ENCODE measurements at places on chromosomes 13 and 19. TPM values are rescaled to one million over a fixed set of nuclear protein-coding genes. Genes with fewer than 3 reads are reported as not detected.
A peak's percentile ranks its signal among the peaks of the same experiment; 100 is the strongest.

- DNase-seq: no peak
Observed at GRCh38 chr13:26847281-26847680, 86.7 kb upstream of the GPR12 start.

DNA sequence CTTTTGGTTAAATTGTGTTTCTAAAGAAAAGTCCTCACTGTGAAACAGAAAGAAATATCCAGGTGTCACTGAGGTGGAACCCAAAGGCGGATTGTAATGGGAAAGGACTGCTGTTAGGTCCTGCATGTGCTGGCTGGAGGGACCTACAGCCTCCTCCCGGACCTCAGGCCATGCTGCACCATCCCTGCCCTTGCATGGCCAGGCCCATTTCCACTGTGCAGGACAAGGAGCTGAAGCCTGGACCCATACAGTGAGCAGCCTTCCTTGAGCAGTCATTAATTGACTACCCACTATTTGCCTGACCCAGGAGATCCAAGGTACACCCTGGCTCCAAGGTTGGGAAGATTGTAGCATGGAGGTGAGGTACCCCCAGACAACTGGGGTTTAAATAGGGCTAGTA lies 17.6 kb downstream of the VSTM2B start:
- DNase-seq: no peak

- DNase-seq: no peak
Observed at GRCh38 chr13:97999653-98000052, 46.2 kb downstream of the IPO5 start.

DNA sequence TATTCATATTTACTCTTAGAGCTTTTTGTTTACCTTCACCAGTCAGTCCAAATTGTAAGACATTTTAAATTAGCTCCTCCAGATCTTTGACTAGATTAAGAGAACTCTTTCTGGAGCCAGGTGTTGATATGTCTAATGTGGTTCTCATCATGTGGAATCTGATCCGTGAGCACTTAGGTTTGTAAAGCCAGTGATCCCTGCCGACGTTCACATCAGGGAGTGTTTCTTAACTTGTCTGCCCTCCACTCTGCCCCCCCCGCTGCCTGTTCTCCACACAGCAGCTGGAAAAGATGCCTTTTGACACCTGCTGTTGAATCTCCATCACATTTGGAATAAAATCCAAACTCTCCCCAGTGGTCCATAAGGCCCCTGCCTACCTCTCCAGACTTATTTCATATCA lies 17.7 kb downstream of the METTL21C start:
- no peak for DNase-seq

GRCh38 chr13:25493931-25494640 lies 122.3 kb downstream of the ATP8A2 start:
- no peak for DNase-seq

DNA sequence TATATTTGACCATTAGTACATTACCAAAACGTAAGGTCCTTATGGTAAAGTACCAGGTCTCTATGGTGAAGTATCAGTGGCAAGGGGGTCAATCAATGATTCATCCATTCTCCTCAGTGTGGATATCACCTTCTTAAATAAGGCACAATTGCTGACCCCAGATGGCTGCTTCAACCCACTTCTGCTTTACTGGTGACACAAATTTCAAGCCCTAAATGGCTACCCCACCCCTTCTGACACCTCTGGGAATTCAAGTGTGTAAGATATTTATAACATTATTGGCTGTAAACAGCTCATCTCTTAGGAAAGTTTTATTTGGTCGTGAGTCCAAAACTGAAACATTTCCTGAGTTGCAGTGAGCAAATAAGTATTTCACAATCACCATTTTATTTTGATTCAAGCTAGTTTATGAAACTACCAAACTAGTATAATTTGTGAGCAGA lies 7.9 kb upstream of the WBP4 start:
- peak; percentile 71 for DNase-seq

DNA sequence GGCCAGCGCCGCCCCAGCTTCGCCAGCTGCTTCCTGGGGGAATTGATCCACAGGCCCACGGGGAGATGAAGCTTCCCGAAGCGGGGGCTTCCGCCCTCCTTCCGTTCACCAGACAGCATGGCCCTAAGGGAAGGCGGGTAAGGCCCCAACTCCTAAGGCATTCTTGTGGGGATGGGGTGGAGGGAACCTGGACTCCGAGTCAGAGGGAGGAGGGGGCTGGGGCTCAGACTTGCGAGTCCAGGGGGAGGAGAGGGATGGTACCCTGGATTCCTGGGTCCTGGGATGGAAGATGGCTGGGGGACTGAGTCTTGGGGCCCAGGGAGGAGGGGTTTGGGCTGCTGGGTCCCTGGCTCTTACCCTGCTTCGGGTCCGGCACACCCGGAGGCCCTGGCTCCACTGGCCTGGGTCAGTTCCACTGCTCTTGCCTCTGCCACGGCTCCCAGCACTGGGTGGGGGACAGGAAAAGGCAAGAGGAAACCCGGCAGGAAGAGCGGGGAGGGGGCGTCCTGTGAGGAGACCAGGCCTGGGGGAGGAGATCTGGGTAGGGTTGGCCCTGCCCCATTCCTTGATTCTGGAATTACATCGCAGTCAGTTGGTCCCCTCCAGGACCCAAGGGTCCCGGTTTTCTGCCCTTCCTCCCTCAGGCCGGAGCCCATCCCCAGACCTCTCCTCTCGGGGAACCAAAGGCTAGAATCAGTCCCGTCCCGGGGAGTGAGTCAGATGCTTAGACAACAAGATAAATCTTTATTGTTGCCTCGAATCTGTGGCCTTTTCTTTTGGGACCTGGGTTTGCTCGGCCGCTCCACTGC lies at the start of gene RASIP1:
TSS of gene RASIP1 (minus strand) at position 447 of the 809 bp plus-strand sequence. CDS start at position 119, 328 bp downstream.
- no peak for DNase-seq

DNA sequence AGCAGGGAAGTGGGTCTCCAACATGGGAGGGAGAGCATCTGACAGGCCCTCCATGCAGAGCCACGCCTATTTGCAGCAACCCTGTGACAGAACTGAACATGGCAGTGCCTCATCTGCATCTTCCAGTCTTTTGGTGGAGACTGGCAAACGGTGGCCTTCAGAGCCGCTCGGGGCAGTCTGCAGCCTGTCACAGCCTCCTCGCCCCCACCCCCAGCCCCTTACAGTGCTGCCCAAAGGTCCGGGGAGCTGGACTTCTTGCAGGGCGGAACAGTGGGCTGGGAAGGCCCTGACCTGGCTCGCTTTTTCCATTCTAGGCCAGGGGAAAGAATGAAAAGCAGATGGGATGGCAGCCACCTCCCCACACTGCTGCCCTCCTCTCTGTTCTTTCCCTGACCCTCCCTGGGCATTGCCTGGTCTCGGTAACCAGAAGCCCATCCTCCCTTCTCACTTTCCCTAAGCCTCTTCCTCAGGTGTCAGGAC lies 2.7 kb downstream of the CALM3 start:
- DNase-seq: no peak

DNA sequence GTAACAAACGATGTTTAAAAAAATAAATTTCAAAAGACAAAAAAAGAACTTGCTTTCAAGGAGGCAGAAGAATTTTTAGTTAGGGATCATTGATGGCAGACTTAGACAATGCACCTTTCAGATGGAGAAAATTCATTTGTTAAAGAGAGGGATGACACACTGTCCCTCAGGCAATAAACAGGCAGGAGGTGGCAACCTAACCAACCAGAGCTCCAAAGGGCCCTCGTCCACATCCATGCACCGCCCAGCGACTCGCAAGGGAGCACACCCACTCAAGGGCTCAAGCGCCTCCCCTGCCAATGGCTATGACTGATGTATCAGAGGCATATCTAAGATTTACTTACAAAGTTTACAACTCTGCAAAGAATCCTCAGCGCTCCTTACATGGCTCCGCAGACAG lies 81.9 kb downstream of the TUBGCP3 start:
- no peak for DNase-seq

DNA sequence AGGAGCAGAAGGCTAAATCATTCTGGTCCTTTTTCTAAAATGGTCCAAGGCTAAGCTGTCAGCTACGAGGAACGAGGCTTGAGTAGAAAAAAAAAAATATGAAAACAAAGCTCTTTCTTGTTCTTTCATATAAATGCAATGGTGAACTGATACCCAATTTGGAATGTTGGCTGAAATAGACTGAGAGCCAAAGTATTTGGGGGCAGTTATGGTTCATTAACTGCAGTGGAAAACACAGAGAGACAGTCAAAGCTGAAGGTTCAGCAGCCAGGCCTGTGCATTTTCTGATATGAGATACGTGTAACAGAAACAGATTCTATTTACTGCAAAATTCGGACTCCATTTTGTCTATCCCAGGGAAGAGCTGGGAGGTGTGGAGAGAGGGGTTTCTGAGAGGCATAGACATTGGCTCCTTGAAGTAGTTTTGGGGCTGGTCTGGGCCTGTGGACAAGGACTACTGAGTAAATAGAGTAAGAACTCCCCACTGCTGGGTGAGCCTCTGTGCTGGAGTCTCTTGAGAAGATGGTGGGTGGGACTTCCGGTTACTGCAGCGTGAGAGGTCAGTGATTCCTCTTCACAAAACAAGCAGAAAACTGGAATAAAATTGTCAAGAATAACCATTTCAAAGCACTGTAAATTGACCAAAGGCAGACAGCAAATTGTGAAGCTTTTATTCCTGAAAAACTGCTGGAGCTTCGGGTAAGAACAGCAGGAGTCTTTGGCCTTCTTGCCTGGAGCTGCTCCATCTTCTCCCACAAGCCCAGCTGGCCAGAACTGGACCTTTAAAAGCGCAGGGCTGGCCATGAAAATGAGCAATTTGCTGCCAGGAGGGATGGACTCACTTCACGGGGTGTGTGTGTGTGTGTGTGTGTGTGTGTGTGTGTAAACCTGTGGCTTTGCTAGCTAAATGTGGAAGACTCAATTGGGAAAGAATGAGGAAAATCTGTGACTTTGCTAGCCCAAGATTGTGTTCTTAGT lies 43.1 kb upstream of the CNMD start:
- DNase-seq: no peak

- DNase-seq: no peak
Observed at GRCh38 chr19:42255766-42256745, 1.1 kb upstream of the ERF start.

- DNase-seq: no peak
Observed at GRCh38 chr13:39481491-39481890, 121.5 kb downstream of the LHFPL6 start.

Gene MEIS3
- total RNA-seq: 0.79 TPM

Gene KCNC3
- 21.7 TPM for total RNA-seq

Gene SMAD9
- total RNA-seq: 13.1 TPM

All from OCI-LY7 (cell line).